ENCODE measurements at places on chromosomes 2 and 18.

DNA sequence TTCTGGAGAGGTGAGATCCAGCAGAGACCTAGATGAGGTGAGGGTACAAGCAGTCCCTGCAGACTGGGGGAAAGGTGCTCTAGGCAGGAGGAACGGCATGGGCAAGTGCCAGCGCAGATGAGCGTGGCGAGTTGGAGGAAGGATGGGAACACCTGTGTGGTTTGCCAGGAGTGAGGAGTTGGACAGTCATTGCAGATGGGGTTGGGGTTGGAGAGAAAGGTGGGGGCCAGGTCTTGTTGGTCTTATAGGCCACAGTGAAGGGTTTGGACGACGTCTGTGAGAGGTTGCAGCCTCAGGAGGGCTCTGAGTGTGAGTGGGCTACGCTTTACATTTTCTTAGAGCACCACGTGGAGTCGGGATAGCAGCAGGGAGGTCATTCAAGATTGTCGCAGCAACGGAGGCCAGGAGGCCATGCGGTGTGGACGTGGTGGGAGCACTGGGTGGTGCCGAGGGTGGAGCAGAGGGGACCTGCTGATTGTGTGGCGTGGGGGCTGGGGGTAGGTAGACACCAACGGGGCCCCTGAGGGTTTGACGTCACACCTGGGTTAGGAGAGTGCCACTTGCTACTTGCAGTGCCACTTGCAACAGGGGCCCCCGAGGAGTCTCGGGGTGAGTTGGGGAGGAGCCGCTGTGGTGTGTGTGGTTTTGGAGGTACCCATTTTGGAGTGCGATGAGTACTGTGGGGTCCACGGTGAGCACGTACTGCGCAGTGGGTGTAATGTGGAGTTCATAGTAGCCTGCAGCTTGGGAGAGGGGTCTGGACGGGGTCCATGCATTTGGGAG lies 66.2 kb downstream of the LPIN1 start:
- DNase-seq: no peak

GRCh38 chr2:147663153-147663961 lies 181.5 kb upstream of the ACVR2A start:
- peak; percentile 60 for DNase-seq

- no peak for DNase-seq
Measured at GRCh38 chr2:39542523-39542922, 105.4 kb upstream of the MAP4K3 start.

- DNase-seq: no peak
Measured at GRCh38 chr2:26735097-26735496, 29.0 kb upstream of the SLC35F6 start.

GRCh38 chr2:143151111-143151752 lies 22.0 kb downstream of the ARHGAP15 start:
- DNase-seq: no peak

DNA sequence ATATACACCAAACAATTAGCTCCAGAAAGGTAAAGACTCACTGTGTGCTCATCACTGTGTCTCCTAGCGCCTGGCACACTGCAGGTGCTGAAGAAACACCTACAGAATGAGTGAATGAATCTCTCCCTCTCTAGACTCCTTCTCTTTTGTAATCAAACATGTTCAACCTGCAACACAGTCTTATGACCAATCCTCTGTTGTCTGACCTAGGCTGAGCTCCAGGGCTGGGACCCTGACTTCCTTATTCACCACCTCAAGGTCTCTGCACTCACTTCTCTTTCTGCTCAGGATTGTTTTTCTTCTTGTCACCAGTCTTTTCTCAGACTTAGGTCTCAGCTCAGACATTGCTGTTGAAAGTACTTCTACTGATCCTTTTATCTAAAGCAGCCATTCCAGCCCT lies 9.8 kb downstream of the CKAP2L start:
- no peak for DNase-seq

DNA sequence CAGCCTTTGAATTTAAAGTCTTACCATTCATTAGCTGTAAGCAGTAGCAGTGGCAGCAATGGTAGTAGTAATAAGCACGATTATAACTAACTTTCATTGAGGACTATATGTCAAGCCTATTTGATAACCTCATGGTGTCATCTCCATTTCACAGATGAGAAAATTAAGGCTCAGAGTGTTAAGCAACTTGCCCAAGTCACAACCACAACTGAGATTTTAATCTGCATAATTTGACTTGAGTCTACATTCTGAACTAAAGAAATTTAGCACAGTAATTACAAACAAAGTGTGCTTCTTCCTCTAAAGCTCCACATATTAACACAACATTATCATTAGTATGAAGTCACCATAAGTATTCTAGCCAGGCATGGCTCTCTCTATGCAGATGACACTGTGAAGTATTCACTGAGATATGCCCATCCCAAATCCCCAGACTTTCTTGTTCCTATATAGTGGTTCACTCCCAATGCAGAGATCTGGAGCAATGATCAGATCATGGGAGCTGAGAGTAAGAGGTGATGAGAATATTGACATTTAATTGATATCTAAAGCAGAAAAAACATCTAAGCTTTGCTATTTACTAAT lies 120.2 kb downstream of the ATAD2B start:
- no peak for DNase-seq

- no peak for DNase-seq
Measured at GRCh38 chr2:188869550-188869949, 104.6 kb upstream of the COL3A1 start.

GRCh38 chr2:42809819-42810120 lies 17.4 kb upstream of the HAAO start:
- no peak for DNase-seq

GRCh38 chr2:219765231-219765911 lies 137.9 kb downstream of the SLC4A3 start:
- no peak for DNase-seq

GRCh38 chr2:3446381-3446780 lies 66.9 kb downstream of the TRAPPC12 start:
- no peak for DNase-seq

- no peak for DNase-seq
Measured at GRCh38 chr2:222203041-222203440, 95.8 kb downstream of the PAX3 start.

- DNase-seq: no peak
Measured at GRCh38 chr18:44259610-44260009, 421.1 kb upstream of the SETBP1 start.

- no peak for DNase-seq
Measured at GRCh38 chr18:58566556-58567292, 62.2 kb downstream of the ALPK2 start.

GRCh38 chr2:144071461-144071860 lies 448.5 kb downstream of the ZEB2 start:
- DNase-seq: no peak

GRCh38 chr2:109284826-109285225 lies 155.8 kb downstream of the SH3RF3 start:
- no peak for DNase-seq

- DNase-seq: no peak
Measured at GRCh38 chr2:221958224-221958623, 340.6 kb downstream of the PAX3 start.

DNA sequence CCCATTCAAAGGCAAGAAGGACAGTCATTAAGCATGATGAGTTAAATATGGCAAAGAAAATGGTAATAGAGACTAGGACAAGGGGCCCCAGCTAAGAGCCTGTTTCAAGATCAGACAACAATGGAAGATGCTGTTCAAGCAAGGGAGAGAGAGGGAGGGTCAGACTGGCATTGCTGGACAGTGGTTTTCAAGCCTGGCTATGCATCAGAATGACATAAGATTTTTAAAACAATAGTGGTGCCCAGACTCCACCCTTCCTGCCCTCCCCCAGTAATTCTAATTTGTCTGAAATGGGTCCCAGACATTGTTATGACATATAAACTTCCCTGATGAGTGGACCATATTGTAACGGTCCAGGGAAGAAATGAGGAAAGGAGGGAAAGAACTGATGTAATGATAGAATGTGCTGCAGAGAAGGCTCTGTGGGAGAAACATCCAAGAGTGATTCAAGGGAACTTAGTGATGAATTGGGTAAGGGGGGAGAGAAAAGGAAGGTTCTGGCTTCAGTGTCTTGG lies 112.9 kb upstream of the TRIB2 start:
- no peak for DNase-seq

- DNase-seq: no peak
Measured at GRCh38 chr18:35570182-35570581, 11.4 kb upstream of the GALNT1 start.

GRCh38 chr2:168976034-168976654 lies 55.0 kb downstream of the ABCB11 start:
- DNase-seq: no peak

DNA sequence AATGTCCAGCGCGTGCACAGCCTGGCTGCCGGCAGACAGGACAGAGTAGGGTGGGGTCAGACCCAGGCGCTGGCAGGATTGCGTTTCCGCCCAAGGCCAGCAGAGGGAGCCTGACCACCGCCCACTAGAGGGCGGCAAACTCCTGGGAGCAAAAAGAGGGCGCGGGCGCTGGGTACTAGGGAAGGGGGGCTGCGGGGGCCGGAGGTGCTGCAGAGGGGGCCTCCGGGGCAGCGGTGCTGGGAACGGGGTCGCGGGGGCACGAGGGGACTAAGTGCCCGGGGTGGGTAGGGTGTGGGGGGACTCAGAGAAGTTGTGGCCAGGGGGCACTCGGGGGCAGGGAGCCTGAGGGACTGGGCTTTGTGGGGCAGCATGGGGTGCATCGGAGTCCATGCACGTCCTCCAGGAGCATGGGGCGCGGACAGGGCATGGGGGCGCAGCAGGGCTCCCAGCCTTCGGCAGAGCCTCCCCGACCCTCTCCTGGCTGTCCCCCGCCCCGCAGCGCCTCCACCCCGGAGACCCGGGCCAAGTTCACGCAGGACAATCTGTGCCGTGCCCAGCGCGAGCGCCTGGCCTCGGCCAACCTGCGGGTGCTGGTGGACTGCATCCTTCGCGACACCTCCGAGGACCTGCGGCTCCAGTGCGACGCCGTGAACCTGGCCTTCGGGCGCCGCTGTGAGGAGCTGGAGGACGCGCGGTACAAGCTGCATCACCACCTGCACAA lies 3.2 kb downstream of the TEKT4 start:
- peak; percentile 51 for DNase-seq

GRCh38 chr2:199458009-199458805 lies 468 bp upstream of the SATB2 start:
- no peak for DNase-seq

DNA sequence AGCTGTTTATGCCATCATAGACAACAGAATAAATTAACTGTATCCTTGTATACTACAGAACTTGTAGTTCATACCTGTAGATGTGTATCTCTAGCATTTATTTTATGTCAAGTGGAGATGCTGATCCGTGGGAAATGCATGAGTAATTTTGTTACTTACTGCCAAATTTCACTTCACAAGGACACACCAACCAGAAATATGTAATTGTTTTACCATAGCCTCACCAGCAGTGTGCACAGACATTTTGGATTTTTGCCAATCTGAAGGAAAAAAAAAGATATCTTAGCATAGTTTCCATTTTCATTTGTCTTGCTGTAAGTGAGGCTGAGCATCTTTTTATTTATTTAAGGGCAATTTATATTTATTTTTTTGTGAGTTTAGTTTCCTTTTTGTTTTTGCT lies 265.1 kb upstream of the OSR1 start:
- no peak for DNase-seq

DNA sequence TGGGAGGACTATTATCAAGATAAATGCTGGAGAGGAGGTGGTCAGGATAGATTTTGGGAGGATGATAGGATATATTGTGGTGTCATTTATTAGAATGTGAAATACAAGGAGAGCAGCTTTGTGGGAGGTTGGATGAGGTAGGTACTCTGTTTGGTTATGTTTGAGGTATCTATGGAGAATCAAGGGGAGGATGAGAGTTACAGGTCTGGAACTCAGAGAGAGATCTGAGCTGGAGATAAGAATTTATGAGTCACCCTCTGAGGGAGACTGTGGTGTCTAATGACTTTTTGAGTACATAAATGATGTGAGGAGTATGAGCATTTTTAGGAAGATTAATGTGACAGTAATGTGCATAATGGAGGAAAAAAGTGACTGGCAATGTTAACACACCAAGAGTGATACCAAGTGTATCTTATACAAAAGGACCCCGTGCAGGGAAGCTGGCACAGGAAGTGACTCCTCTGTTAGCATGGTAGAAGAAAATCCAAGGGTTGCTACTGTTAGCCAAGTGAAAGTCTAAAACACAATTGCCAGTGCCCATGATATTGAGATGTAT lies 48.2 kb downstream of the CRIM1 start:
- no peak for DNase-seq

GRCh38 chr2:164954186-164954585 lies 1.1 kb downstream of the SLC38A11 start:
- DNase-seq: no peak

DNA sequence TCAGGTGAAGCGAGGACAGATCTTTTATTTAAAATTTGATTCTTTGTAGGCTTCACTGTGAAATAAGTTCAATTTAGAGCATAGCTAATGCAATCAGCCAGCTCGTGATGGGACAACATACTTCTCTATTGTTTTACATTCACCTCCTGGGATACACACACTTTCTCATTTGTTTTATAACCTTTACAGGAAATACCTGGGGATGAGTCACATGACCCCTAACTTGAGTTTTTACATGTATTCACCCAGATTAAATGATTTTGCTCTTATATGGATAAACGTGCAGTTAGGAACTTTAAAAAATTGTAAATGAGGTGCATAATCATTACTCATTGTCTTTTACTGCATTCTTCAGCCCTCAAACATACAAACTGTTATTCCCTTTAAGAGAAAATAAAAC lies 152.1 kb downstream of the NEDD4L start:
- no peak for DNase-seq

DNA sequence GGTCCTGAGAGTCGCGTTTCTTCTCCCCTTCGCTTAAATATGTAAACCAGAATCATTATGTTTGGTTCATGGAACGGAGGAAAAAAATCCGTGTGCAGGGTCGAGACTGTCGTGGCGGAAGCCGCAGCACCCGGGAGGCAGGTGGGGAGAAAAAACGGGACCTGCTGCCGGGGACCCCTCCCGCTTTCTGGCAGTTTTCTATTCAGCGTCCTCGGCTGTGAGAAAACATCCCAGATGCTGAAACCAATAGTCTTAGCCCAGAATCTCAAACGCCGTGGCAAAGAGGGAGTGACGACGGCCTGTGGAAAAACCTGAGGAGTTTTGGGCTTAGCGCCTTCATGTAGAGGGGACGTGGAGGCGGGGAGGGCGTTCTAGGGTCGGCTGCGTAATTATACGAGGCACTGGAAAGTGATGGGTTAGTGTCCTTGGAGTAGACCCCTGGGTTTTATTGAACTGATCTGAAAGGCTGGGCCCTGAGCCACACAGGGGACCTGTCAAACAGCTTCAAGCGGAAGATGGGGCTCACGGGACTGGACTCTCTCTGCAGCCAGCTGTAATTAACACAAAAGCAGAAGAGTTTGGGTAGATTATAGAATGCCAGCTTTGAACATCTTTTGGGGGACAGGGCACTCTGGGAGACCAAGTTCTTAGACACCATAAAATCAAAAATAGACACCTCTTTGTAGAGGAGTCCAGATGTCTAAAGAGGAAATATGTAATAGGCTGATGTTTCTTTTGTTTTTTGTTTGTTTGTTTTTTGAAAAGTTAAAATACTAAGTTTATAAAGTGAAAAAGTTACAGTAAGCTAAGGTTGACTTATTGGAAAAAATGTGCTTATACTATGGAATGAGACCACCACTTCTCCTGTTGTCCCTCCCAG lies 834 bp upstream of the BUB1 start:
- DNase-seq: no peak

GRCh38 chr18:54134053-54134452 lies 90.4 kb downstream of the MBD2 start:
- DNase-seq: no peak
